ENCODE measurements at places on chromosomes 12 and 14.

DNA sequence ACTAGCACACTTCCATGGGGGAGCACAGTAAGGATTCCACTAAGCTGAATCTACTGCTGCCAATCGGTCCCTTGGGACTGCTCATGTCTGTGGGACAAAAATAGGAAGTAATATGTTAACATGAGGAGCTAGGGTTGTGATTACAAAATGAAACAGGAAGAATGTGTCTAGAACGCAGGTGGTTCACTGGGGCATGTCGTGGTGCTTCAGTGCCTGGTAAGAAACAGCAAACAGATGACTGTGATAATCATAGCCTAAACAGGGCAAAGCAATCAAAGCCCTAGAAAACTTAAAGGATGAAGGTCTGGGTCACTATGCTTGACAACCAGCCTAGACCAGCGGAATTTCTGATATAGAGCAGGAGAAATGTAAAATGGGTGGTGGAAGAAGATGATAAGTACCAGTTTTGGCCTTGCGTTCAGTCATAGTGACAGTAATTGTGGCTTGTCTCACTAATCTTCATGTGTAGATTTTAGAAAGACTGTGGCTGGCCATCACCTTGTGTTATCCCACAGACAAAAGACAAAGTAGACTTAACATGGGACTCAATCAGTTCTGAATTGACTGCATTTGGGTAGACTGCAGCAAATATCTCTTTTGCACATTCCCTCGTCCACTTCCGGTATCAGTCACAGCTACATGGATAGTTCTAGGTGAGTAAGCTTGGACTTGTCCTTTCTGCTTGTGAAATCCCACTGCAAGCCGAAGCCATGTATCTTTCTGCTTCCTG lies 51.4 kb downstream of the WASHC3 start:
- no peak for DNase-seq

GRCh38 chr12:101746196-101746595 lies 6.9 kb upstream of the SYCP3 start:
- DNase-seq = no peak

- no peak for DNase-seq
Measured at GRCh38 chr12:112140728-112141127, 15.4 kb downstream of the TRAFD1 start.

GRCh38 chr14:105329411-105330150 lies 15.0 kb downstream of the PACS2 start:
- DNase-seq = no peak

- DNase-seq = no peak
Measured at GRCh38 chr12:68631227-68631626, 20.5 kb downstream of the RAP1B start.

GRCh38 chr12:128581321-128581761 lies 242.4 kb downstream of the SLC15A4 start:
- DNase-seq = no peak

DNA sequence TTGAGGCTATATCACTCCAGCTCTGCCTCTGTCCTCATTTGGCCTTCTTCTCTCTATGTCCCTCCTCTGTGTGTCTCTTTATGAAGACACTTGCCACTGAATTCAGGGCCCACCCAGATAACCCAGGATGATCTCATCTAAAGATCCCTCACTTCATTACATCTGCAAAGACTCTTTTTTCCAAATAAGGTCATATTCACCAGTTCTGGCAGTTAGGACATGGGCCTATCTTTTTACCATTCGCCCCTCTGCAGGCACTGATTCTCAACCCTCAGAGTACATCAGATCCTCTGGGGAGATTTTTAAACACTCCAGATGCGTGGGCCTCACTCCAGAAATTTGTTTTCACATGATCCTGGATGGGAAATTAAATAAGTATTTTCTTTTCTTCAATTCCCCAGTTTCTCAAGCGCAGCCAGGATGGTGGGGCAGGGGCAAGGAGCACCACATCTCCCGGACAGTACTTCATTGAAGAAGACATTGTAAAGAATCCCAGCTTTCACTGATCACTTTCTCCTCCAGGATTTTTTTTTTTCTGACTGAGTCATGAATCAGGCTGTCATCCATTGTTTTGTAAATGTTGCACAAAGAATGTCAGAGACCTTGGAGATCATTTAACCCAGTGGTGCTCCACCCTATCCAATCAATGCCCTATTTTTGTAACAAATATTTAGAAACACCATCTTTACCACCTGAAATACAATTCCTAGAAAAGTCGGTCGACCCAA lies 27.4 kb downstream of the CRACR2A start:
- no peak for DNase-seq

DNA sequence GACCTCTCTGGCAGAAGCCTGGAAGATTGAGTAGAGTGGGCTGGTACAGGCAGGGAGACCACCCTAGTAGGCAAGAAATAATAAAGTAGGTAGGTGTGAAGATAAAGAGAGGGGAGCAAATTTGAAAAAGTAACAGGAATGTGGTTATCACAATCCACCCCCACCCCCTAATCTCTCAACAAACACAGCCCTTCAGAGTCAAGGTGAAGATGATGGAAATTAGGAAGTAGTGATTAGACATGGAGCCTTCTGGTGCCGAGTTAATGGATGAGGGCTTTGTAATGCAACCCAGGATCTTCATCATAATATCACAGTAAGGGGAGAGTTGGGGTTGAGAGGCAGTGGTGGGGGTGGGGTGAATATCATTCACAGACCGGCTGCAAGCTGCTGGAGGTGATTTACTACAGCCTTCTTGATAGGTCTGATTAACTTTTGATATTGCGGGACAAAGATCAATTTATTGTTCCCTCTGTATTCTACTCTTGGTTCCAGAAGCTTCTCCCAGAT lies 29.2 kb upstream of the CRY1 start:
- no peak for DNase-seq

- DNase-seq = no peak
Measured at GRCh38 chr14:95870772-95871171, 5.9 kb upstream of the TUNAR start.

DNA sequence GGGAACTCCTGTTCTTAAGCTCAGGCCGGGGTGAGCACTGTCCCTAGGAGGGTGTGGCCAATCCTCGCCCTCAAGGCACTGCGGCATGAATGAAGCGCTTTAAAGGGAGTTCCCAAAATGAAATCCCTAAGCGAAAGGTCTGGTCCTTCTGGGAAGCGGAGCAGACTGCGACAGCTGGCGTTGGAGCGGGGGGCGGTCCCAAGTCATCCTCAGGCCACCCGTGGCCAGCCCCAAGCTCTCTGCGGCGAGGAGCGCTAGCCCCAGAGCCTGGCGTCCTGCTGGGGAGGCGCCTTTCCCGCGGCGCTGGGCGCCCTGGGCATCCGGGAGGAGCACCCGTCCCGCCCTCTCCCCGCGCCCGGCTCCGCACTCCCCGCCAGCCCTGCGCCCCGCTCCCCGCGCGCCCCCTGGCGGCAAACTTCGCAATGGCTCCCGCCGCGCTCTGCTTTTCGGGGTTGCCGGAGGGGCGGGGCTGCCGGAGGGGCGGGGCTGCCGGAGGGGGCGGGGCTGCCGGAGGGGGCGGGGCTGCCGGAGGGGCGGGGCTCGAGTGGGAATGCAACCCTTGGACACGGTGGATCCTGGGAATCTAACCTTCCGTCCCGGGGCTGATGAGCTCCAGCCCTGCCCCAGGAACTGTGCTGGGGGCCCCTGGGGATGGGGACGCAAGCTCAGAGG lies 25.4 kb downstream of the ZBTB42 start:
- DNase-seq = peak; percentile 87

GRCh38 chr14:41607966-41608663 lies 1.4 kb downstream of the LRFN5 start:
- DNase-seq = no peak

DNA sequence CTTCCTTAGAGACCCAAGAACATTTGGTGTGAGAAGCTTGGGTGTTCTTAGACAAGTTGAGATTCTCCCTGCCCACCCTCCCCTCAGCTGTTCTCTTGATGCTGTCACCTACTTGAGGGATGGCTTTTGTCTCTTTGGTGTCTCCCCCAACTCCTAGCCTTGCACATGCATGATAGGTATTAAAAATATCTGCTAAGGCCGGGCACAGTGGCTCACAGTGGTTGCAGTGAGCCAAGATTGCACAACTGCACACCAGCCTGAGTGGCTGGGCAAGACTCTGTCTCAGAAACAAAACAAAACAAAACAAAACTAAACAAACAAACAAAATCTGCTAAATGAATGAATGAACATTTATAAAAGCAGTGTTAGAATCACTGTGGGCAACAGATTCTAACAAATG lies 261.1 kb downstream of the AKAP6 start:
- DNase-seq = no peak

All from stimulated activated CD8-positive, alpha-beta memory T cell treated with anti-CD3 and anti-CD28 coated beads, Interleukin-15, amount 100 ng/mL, for 1 hour (primary cell).